Naive thymus-derived CD8-positive, alpha-beta T cell (primary cell): ENCODE measurements at places on chromosomes 6 and 20. TPM values are rescaled to one million over a fixed set of nuclear protein-coding genes. Genes with fewer than 3 reads are reported as not detected.

The CST2 gene
- not detected for total RNA-seq

GRCh38 chr6:95249175-95249574 lies 328.2 kb upstream of the MANEA start:
- no peak overlapping the region for H3K4me3 ChIP-seq
- no peaks in the 10 kb centered on the region for H3K4me1 ChIP-seq
- DNase-seq, result no peak

DNA sequence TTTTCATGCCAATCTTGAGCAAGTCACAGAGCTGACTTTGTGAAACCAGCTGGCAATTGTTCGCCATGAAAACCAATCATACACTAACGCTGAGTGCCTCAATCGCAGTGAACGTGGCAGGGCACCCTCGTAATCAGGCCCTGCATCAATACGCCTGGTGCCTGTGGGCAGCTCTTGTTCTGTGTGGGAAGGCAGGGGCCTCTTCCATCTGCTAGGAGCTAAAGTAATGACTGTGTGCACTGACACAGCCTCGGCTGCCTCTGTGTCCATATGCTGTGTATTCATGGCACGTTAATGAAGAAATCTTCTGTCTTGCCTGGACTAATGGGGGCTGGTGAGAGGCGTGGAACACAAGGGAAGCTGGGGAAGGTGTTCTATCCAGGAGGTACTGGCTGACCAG lies 27.8 kb upstream of the SYNDIG1 start:
- no peaks in the 10 kb centered on the region for H3K4me1 ChIP-seq
- no peak overlapping the region for H3K27ac ChIP-seq
- DNase-seq, result no peak
- no peaks in the 10 kb centered on the region for H3K27me3 ChIP-seq
- no peak overlapping the region for H3K4me3 ChIP-seq
- H3K36me3 ChIP-seq, result no peaks in the 10 kb centered on the region

The MBOAT1 gene
- 3.5 TPM for total RNA-seq

DNA sequence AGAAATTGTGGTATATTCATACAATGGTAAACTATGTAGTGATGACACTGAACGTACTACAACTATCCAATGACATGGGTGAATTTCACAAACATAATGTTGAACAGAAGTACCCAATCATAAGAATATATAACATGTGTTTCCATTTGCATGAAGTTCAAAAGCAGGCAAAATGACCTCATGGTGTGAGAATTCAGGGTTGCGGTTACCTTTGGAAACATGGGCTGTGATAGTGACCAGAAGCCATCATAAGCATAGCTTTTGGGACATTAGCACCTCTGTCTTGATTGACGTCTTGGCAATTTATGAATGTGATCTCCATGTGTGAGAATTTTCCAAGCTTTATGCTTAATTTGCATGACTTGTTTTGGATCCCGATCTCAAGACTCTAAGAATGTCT lies 500.1 kb upstream of the JAG1 start:
- no peaks in the 10 kb centered on the region for H3K4me1 ChIP-seq
- H3K36me3 ChIP-seq, result no peaks in the 10 kb centered on the region
- H3K4me3 ChIP-seq, result no peak overlapping the region
- no peak overlapping the region for H3K27ac ChIP-seq
- no peaks in the 10 kb centered on the region for H3K27me3 ChIP-seq
- DNase-seq, result no peak

The VSTM2L gene
- total RNA-seq, result not detected

The NHLRC1 gene
- 2.1 TPM for total RNA-seq

- no peaks in the 10 kb centered on the region for H3K27me3 ChIP-seq
- peaks cover 9% of the 10 kb centered on the region for H3K4me1 ChIP-seq
- no peak overlapping the region for H3K4me3 ChIP-seq
- no peak for DNase-seq
- H3K27ac ChIP-seq, result no peak overlapping the region
Measured at GRCh38 chr6:169216830-169217229, 36.8 kb downstream of the THBS2 start.

GRCh38 chr6:81242624-81243023 lies 509.9 kb downstream of the TENT5A start:
- H3K27me3 ChIP-seq, result no peaks in the 10 kb centered on the region
- DNase-seq, result no peak
- no peaks in the 10 kb centered on the region for H3K36me3 ChIP-seq
